Stimulated activated CD4-positive, alpha-beta T cell treated with anti-CD3 and anti-CD28 coated beads, Interleukin-1b, Interleukin-23, amount 100 ng/mL, for 1 hour (primary cell): ENCODE measurements at places on chromosomes 5 and 9.

DNA sequence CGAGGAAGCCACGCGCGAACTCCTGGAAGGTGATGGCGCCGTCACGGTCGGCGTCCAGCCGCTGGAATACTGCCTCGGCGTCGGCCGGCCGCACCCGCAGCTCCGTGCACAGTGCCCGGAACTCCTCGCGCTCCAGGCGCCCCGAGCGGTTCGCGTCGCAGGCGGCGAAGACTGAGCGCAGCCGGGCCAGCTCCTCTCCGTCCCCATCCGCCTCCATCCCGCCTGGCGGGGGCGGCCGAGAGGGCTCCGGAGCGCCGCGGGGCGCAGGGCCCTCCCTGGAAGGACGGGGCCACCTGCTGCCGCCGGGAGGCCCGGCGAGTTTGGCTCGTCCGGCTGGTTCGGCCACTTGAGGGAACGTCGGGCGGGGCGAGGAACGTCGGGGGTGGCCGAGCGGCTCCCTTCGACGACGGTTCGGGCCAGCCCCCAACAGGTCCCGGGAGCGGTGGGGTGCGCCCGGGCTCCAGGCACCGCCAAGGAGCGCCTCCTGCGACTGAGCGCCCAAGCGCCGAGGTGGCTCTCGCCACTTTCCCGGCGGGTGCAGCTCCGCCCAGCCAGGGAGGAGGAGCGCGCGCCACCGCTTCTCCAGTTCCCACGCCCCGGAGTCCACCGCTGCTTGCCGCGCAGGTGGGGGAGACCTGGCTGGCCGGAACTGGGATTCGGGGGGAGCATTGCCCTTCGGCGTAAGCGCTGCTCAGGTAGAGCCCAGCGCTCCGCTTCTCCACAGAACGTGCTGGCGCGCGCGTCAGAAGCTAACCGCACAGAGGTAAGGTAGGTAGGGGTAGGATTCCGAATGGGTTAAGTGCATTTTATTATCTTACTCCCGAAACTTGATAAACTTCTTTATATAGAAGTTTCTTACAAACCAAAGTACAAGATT lies at the start of gene RASEF:
TSS of gene RASEF (minus strand) at position 492 of the 877 bp plus-strand sequence. CDS start at position 217, 275 bp downstream.
- DNase-seq = no peak

DNA sequence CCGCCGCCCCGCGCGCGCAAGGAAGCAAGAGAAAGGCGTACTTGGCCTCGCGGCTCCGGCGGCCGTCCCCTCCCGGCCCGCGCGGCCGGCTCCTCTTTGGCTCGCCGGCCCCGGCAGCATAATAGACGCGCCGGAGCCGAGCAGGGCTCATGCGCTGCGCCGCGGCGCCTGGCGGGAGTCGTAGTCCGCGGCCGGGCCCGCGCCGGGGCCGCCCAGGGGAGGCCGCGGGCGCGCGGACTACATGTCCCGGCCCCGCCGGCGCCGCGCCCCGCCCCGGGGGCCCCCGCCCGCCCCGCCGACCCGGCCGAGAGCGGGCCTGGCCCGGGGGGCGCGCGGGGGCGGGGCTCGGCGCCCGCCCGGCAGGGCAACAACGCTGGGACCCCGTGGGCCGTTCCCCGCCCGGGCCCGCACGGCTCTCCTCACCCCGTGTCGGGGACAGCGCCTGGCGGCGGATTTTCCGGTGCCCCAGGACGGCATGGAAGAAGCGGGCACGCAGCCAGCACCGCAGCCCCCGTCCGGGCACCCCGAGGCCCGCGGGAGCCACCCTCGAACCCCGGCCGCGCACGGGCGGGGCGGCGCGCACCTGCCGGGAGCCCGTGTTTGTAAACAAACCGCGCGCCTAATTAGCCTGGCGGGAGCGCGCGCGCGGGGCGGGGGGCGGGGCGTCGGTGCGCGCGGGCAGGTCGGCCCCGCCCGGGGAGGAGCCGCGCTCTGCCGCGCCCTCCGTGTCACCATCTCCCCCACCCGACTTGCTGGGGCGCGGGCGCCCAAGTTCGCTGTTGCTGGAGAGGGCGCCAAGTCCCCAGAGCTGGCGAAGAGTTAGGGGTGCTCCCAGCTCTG lies at the start of gene BRD3:
TSS of gene BRD3 (minus strand) at position 123 of the 840 bp plus-strand sequence. CDS start 14,549 bp downstream, outside the sequence.
- peak; percentile 59 for DNase-seq

DNA sequence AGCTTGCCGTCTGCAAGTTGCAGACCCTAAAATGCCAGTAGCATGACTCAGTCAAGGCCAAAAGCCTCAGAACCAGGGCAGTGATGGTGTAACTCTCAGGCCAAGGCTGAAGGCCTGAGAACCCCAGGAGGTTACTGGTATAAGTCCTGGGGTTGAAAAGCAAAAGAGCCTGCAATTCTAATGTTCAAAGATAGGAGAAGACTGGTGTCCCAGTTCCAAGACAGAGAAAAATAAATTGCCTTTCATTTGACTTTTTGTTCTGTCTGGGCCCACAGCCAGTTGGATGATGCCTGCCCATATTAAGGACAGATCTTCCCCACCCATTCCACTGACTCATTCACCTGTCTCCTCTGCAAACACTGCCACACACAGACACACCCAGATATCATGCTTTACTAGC lies 673.2 kb downstream of the CDH18 start:
- no peak for DNase-seq

DNA sequence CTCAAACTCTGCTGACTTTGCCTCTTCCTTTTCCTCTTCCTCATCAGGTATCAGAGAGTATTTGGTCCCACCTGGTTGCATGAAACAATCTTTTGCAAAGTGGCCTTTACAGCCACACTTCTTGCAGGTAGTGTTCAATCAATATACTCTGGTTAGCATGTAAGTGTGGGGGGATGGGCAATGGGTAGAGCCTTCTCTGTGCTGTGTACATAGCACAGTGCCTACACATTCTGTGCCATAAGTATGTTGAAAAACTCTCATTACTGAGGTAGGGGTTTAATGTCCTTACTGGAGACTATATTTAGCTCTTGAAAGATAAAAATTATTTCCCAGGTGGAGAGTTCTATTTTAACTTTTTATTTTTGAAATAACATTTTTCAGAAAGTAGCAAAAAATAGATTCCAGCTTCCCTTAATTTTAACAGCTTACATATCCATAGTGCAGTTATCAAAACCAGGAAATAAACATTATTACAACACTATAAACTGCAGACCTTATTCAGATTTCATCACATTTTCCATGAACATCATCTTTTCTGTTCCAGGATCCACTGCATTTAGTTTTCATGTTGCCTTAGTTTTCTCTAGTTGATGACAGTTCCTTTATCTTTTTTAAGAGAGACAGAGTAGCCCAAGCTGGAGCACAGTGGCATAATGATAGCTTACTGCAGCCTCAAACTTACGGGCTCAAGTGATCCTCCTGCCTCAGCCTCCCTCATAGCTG lies 15.1 kb downstream of the TTC1 start:
- DNase-seq = no peak

- DNase-seq = no peak
Measured at GRCh38 chr9:93387791-93388190, 63.7 kb upstream of the FAM120A start.

- DNase-seq = no peak
Measured at GRCh38 chr5:109859537-109859936, 169.8 kb downstream of the MAN2A1 start.

- DNase-seq = no peak
Measured at GRCh38 chr5:59218424-59219045, 635.7 kb downstream of the RAB3C start.

GRCh38 chr5:86884608-86885007 lies 266.9 kb downstream of the COX7C start:
- no peak for DNase-seq

DNA sequence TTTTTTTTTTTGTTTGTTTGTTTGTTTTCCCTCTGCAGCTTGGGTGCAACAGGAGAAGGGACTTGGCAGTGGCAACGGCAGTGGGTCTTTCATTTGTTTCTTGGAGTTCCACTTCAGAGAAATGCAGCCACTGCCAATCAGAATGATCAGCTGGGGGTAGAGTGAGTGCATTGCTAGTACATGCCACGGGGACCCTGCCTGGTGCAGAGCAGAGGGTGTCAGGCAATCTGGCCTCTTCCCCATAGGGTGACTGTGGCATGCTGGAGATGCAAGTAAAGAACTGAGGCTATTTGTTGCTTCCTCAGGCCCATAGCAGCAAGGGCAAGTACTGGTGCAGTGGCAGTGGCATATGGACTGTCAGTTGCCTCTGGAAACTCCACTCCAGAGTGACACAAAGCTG lies 1073.6 kb upstream of the EDIL3 start:
- DNase-seq = no peak

DNA sequence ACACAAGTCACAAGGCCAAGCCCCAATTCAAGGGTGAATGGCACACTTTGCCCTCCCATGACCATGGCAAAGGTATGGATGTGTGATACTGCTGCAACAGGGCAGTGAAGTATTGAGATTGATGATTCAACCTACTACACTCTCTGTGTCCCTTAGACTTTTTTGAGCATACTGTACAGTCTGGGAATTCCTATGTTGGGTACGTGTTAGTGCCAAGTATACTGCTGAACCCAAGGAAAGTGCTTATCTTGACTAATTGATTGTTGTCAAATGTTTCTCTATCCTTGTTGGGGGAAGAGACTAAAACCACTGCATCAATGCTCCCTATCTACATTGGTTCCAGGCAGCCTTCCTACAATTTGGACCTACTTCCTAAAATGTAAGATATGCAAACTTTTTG lies 93.7 kb downstream of the NDFIP1 start:
- DNase-seq = no peak

DNA sequence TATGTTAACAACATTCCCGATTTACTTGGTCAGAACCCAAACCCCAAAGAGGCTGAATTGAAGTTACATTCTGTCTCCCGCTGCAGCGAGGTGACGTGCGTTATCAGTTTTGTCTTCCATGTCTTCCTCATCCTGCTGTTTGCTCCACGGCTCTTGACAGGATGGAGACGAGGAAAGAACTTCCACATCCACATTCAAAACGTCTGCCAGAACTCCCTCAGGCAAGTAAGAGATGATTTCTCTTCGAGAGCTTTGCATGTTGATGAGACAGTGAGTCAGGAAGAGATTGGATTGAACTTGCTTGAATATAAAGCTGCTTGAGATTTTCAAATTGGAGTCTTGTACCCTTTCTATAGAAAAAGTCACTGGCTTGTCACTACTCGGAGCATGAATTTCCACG lies 242.6 kb downstream of the AUH start:
- DNase-seq = no peak

GRCh38 chr5:96146675-96147074 lies 185.0 kb upstream of the ELL2 start:
- DNase-seq = no peak

- DNase-seq = no peak
Measured at GRCh38 chr9:86513429-86513828, 159.2 kb upstream of the TUT7 start.

DNA sequence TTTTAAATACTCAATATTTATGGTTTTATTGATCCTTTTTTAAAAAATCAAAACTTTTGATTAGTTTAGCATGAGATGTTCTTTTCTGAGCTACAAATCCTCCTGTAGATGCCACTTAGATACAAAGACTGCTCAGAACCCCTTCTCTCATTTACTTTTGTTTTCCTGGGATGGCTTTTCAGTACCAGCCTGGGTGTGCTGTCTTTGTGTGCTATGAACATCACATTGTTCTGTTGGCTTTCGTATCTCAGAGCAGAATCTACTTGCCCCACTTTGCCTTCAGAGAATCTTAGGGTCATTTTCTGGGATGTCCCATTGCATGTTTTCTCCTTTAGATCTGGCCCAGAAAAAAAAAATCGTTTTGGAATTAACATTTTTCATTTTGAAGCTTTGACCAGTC lies 85.9 kb downstream of the RASGRF2 start:
- DNase-seq = no peak

GRCh38 chr9:117662651-117663050 lies 41.6 kb upstream of the TLR4 start:
- DNase-seq = no peak

DNA sequence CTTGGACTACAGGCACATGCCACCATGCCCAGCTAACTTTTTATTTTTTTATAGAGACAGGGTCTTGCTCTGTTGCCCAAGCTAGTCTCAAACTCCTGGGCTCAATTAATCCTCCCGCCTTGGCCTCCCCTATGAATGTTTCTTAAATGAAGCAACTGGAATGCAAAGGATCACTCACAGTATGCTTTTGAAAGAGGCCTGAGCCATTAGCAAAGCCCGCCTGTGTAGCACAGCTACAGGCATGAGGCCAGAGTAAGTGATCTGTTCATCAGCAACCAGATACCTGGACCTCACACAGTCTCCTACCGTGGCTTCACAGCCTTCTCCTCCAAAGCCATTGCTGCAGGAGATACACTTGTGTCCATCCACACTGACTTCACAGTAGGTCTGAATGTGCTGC lies 16.9 kb upstream of the RNF183 start:
- DNase-seq = no peak

GRCh38 chr5:81207009-81207408 lies 26.1 kb upstream of the CKMT2 start:
- DNase-seq = no peak

- no peak for DNase-seq
Measured at GRCh38 chr5:146221234-146221633, 17.8 kb downstream of the RBM27 start.

- no peak for DNase-seq
Measured at GRCh38 chr9:121216271-121216805, 14.7 kb upstream of the RAB14 start.

GRCh38 chr5:133398646-133399101 lies 213.7 kb downstream of the FSTL4 start:
- DNase-seq = no peak

- DNase-seq = peak; percentile 55
Measured at GRCh38 chr9:15306757-15307522, at the start of gene TTC39B. TTC39B (minus strand) TSS chr9:15307216; CDS start chr9:15307125, 91 bp downstream.

GRCh38 chr5:68306361-68307014 lies 90.9 kb downstream of the PIK3R1 start:
- DNase-seq = no peak

GRCh38 chr5:68187268-68188055 lies 28.1 kb upstream of the PIK3R1 start:
- no peak for DNase-seq

DNA sequence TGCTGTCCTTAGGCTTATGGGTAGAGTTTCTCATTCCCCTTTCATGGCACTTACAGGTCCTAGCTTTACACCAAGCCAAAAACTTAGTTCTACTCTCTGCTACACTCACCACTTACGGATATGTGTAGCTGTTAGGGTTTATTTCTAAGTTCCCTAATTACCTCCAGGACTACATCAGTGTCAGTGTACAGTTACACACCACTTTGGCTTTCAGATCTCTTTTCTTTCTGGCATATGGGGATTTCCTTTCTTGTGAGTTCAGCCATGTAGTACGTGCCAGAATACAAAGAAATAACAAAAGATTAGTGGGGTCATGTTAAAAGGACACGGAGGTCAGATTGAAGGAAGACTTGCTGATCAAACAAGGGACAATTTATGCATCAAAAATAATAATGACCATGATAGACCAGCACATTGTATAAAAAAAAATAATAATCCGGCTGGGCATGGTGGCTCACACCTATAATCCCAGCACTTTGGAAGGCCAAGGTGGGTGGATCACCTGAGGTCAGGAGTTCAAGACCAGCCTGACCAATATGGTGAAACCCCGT lies 41.8 kb downstream of the LYRM7 start:
- DNase-seq = no peak

- DNase-seq = no peak
Measured at GRCh38 chr9:99433555-99433954, 211.5 kb downstream of the SEC61B start.

GRCh38 chr5:32475334-32476097 lies 31.0 kb upstream of the ZFR start:
- DNase-seq = no peak

- no peak for DNase-seq
Measured at GRCh38 chr5:157233515-157233914, 32.4 kb upstream of the CYFIP2 start.

GRCh38 chr9:121498487-121499176 lies 1.0 kb downstream of the GGTA1 start:
- DNase-seq = no peak
